ENCODE measurements at places on chromosomes 1 and 21. TPM values are rescaled to one million over a fixed set of nuclear protein-coding genes. Genes with fewer than 3 reads are reported as not detected.

ANKRD35 gene
- not detected for total RNA-seq

ATAD3C gene
- 0.38 TPM for total RNA-seq

AVPR1B gene
- total RNA-seq = not detected

TRPM2 gene
- total RNA-seq = 2.9 TPM

SELENBP1 gene
- total RNA-seq = 2.3 TPM

OR2T3 gene
- total RNA-seq = not detected

TACSTD2 gene
- total RNA-seq = 183 TPM

ITLN2 gene
- total RNA-seq = not detected

SNRPE gene
- 83.4 TPM for total RNA-seq

FABP3 gene
- 2.1 TPM for total RNA-seq

CD34 gene
- 0.41 TPM for total RNA-seq

IFI44L gene
- total RNA-seq = 8.6 TPM

GJA9 gene
- not detected for total RNA-seq

NMNAT2 gene
- 1.0 TPM for total RNA-seq

SPRR2E gene
- not detected for total RNA-seq

HSPA6 gene
- not detected for total RNA-seq

DNASE2B gene
- total RNA-seq = not detected
